Ascending aorta (tissue), 2 donors: ENCODE measurements at places on chromosomes 3 and 15. TPM values are rescaled to one million over a fixed set of nuclear protein-coding genes. Genes with fewer than 3 reads are reported as not detected.
A peak's percentile ranks its signal among the peaks of the same experiment; 100 is the strongest.

The ZNF860 gene
- 0.43 TPM for total RNA-seq

The ALDH1A2 gene
- 9.3 TPM for total RNA-seq

The MESP2 gene
- not detected for total RNA-seq

The MYRIP gene
- total RNA-seq: 12.7 TPM

The PRTG gene
- total RNA-seq: 0.21 TPM

GRCh38 chr3:45479621-45480035 is 91.3 kb downstream of the LARS2 start:
- H3K27ac ChIP-seq: no peak overlapping the region
- H3K27me3 ChIP-seq: no peaks in the 10 kb centered on the region
- H3K4me3 ChIP-seq: no peak overlapping the region
- H3K36me3 ChIP-seq: peaks cover 35% of the 10 kb centered on the region
- no peak for DNase-seq

GRCh38 chr15:91151781-91152563 is 51.9 kb downstream of the SV2B start:
- H3K4me1 ChIP-seq: no peaks in the 10 kb centered on the region
- H3K4me3 ChIP-seq: no peak overlapping the region
- no peaks in the 10 kb centered on the region for H3K27me3 ChIP-seq
- DNase-seq: no peak
- no peak overlapping the region for H3K27ac ChIP-seq
- H3K36me3 ChIP-seq: no peaks in the 10 kb centered on the region

GRCh38 chr3:18307529-18307928 is 117.6 kb downstream of the SATB1 start:
- no peak overlapping the region for H3K4me3 ChIP-seq
- DNase-seq: no peak
- H3K27ac ChIP-seq: no peak overlapping the region

DNA sequence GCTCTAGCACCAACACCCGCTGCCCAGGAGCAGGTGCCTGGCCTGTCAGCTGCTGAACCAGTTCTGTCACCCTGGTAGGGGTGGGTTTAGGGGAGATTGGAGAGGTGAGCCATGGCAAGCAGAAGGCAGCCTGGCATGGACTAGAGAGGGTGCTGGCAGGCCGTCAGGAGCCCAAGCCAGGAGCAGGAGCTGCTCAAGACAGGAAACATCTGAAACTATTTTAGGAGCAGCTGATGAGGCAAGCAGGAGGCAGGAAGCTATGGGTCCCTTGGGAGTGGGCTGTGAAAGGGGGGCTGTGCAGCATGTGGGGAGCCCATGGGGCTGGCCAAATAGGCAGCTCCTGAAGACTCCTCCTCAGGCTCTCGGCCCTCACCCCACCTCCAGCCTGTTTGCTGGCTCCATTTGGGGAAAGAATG is 2.3 kb downstream of the INKA1 start:
- peak; percentile 83 for DNase-seq
- peak overlapping the region; percentile 12 for H3K4me3 ChIP-seq
- peaks cover 13% of the 10 kb centered on the region for H3K36me3 ChIP-seq
- H3K27me3 ChIP-seq: no peaks in the 10 kb centered on the region
- H3K4me1 ChIP-seq: peaks cover 36% of the 10 kb centered on the region

DNA sequence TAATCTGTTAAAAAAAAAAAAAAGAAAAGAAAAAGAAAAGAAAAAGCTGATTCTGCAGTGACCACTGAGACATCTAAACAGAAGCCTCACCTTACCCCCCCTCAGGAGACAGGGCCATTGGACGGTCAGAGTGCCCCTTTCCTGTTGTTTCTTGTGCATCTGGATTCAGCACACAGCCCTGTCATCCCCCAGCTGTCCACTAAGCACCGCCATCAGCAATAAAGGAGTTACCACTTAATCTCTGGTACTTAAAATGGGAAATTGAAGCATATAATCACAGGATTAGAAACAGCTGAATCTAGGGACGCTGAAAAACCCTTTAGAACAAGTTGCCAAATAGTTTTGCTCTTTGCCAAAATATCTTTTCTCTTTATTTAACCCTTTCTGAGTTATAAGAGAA is 62.5 kb downstream of the TRIM69 start:
- no peaks in the 10 kb centered on the region for H3K4me1 ChIP-seq
- H3K27ac ChIP-seq: no peak overlapping the region
- no peaks in the 10 kb centered on the region for H3K27me3 ChIP-seq
- no peak for DNase-seq
- H3K4me3 ChIP-seq: no peak overlapping the region
- no peaks in the 10 kb centered on the region for H3K36me3 ChIP-seq

DNA sequence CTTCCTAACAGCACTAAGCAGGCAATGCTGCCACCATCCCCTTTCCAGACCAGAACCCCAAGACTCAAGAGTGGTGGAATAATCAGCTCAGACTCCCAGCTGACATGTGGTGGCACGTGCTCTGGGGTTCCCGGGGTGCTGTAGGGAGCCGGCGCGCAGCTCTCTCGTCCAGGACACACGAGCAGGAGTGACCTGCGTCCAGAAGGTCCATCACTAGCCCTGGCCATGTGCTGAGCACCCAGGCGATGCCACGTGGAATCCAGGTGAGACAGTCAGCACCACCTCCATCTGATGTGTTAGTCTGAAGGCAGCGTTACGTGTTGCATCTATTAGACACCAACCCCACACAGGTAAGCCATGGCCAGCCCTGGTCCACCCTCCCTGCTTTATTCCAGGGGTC is 78.2 kb downstream of the VGLL4 start:
- no peaks in the 10 kb centered on the region for H3K27me3 ChIP-seq
- peak overlapping the region; percentile 45 for H3K27ac ChIP-seq
- H3K4me1 ChIP-seq: peaks cover 64% of the 10 kb centered on the region
- peak; percentile 59 for DNase-seq
- H3K36me3 ChIP-seq: peaks cover 33% of the 10 kb centered on the region
